ENCODE measurements at places on chromosomes 7 and 10.

DNA sequence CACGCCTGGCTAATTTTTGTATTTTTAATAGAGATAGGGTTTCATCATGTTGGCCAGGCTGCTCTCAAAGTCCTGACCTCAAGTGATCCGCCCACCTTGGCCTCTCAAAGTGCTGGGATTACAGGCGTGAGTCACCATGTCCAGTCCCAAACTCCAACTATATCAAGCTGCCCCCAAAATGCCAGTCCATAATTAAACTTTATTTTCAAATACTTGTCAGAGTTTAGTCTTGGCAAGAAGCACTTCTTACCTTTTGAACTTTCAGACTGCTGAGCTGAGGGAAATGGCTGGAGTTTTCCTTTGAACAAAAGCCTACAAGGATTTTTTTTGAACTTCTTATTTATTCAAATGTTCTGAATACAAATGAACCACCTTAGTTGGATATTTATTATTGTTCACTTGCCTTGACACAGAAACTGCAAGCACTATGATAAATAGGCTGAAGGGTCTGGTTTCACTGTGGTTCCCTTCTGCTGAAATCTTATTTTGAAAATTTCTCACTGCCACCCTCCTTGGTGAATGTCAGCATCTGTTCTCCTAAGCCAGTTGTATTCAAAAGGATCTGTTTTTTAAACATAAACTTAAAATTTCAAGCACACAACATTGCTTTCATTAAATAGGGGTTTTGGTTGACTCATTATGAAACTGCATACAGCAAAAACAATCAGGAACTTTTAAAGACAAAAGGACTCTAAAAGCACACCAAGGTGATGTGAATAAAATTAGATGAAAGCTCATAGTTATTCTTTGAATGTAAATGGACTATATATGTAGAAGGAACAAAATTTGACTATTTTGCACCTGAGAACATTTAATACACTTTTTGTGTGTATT, 101.7 kb upstream of the SLC26A5 start:
- DNase-seq = no peak

GRCh38 chr7:121395494-121395960, 581 bp downstream of the FAM3C start:
- peak; percentile 80 for DNase-seq

- DNase-seq = no peak
Observed at GRCh38 chr10:7945469-7946187, 108.9 kb upstream of the GATA3 start.

- DNase-seq = peak; percentile 35
Observed at GRCh38 chr7:50068850-50069551, 24.0 kb downstream of the ZPBP start.

DNA sequence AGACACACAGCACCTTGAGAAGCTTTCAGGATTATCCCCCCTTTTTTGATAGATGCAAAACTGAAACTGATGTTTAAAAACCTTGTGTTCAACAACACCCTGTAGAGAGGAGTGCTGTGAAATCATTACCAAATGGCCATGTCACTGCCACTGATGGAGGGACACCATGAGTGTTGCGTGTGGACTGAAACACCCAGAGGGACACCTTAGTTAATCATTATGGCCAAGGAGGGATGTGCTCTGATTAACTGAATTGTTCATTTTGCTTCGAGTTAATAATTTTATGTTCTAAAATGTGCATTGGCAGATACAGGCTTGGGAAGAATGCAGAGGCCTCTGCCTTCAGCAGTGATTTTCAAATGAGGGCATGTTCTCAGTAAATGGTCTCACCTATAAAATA, 226.0 kb downstream of the KLF6 start:
- DNase-seq = no peak

- DNase-seq = no peak
Observed at GRCh38 chr10:3172081-3172445, 519 bp downstream of the PITRM1 start.

- DNase-seq = no peak
Observed at GRCh38 chr7:44184206-44184872, 4.9 kb downstream of the GCK start.

GRCh38 chr7:130940907-130941306, 206.9 kb upstream of the KLF14 start:
- DNase-seq = no peak

DNA sequence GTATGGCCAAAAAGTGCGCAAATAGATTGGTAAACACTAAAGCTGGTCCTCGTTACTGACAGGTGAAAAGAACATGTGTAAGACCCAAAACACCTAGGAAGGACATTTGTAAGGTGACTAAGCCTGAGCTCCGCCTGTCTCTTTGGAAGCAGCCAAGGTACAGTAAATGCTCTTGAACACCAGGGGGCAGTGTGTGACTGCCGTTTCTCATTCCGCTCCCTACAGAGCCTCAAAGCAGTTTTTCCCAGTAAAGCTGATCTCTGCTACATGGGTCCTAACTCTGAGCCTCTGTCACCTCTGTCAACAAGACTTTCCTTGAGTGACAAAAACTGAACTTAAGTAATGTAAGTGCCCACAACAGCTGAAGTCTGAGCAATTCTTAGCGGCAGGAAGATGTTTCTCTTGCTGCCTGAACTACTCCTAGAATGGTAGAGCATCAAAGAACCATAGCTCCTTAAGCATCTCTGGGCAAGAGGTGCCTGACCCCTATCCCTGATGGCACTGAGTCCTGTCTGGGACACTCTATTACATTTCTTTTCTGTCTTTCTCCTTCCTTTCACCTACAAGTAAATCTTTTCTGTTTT, 238.0 kb upstream of the INHBA start:
- peak; percentile 74 for DNase-seq

Data from NAMALWA (cell line).